RWPE1 (cell line): ENCODE measurements at places on chromosomes 3 and 15.

- no peak for DNase-seq
Measured at GRCh38 chr3:125023833-125024555, 31.8 kb downstream of the HEG1 start.

DNA sequence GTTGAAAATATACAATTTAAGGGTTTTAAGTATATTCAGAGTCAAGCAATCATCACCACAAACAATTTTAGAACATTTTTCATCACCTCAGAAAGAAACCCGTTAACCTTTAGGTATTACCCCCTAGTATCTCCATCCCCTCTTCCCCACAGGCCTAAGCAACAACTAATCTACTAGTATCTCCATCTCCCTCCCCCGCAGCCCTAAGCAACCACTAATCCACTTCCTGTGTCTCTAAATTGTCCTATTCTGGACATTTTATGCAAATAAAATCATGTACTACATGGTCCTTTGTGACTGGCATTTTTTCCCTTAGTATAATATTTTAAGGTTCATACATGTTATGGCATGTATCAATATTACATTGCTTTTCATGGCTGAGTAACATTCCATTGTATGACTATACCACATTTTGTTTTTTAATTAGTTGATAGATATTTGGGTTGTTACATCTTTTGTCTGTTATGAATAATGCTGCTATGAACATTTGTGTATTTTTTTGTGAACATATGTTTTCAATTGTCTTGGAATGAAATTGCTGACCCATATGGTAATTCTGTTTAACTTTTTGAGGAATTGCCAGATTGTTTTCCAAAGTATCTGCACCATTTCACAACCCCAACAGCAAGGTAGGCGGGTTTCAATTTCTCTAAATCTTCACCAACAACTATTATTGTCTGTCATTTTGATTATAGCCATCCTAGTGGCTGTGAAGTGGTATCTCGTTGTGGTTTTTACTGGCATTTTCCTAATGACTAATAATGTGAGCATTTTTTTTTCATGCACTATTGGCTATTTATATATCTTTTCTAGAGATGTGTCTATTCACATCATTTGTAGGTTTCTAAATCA is 215.6 kb upstream of the CD96 start:
- no peak for DNase-seq

GRCh38 chr15:59711451-59712243 is 22.5 kb upstream of the BNIP2 start:
- DNase-seq = no peak

GRCh38 chr15:51363383-51363782 is 21.9 kb downstream of the GLDN start:
- no peak for DNase-seq

DNA sequence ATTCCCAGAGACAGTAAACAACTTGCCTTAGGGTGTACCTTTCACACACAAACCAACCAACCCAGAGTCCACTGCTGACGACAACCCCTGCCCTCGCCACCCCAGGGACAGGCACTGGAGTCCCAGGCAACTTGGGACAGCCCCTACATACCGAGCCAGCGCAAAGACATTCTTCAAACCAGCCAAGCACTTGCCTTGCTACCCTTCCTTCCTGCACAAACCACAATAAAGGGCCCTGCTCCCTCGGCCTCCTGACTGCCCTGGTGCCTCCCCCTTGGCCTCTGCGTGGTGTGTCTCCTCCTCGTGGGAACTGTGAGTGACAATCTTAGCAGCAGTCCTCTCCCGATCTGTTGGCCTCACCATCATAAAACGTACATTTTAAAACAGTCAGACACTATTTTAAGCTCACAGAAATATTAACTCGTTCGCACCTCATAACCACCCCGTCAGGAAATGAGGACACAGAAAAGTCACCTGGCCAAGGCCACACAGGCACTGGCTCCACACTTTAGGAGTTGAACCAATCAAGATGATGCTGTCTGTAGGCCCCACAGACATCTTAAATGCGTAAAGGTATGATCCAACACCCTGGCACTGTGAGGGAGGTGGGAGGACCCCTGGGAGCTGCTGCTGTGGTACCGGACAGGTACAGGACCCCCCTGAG is 113.8 kb downstream of the ADCY5 start:
- DNase-seq = no peak

- no peak for DNase-seq
Measured at GRCh38 chr15:38961456-38961855, 396.8 kb upstream of the RASGRP1 start.

DNA sequence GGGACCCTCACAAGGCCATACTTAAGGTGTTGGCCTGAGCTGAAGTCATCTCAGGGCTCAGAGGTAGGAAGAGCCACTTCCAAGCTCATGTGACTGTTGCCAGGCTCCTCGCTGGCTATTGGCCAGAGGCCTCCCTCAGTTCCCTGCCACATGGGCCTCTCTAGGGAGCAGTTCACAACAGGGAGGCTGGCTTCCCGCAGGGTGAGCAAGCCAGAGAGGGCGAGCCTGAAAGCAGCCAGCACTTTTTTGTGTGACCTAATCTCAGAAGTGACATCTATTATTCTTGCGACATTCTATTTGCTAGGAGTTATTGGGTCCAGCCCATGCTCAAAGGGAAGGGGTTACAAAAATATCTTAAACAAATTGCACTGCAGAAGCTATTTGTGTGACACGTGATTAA is 201.4 kb downstream of the SSR3 start:
- no peak for DNase-seq

- no peak for DNase-seq
Measured at GRCh38 chr3:11084098-11084497, 70.2 kb upstream of the HRH1 start.

DNA sequence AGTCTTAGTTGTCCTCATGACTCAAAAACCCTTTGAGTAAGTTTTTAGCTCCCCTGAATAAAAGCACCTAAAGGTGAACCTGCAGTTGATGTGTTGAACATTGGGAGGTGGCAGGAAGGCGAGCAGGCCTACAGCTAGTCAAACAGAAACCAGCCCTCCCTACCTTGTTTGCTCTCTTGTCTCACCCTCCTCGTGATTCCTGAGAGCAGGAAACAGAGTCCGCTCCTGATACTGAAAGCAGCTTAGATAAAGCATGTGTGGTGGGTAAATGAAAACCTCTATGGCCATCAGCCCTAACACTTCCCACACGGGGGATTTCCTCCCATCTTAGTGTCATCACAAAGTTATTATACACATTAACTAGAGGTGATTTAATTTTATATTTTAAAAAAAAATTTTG is 21.8 kb upstream of the CLDN18 start:
- no peak for DNase-seq

DNA sequence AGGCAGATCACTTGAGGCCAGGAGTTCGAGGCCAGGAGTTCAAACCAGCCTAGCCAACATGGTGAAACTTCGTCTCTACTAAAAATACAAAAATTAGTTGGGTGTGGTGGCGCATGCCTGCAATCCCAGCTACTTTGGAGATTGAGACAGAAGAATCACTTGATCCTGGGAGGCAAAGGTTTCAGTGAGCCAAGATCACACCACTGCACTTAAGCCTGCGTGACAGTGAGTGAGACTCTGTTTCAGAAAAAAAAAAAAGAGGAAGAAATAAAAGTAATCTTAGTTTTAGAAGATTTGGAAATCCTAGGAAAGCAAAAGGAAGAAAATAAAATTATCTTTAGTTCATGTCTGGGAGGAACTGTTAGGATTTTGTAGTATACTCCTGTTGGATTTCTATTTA is 77.2 kb downstream of the IL12A start:
- no peak for DNase-seq

DNA sequence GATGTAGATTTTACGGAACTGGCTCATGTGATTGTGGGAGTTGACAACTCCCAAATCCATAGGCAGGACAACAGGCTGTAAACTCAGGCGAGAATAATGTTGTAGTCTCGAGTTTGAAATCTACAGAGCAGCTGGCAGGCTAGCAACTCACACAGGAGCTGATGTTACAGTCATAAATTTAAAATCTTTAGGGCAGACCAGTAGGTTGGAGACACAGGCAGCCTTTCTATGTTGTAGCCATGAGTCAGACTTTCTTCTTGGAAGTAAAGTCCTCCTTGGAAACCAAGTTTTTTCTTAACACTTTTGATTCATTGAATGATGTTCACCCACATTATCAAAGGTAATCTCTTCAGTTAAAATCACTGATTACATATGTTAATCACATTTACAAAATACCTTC is 89.1 kb upstream of the ALCAM start:
- no peak for DNase-seq

DNA sequence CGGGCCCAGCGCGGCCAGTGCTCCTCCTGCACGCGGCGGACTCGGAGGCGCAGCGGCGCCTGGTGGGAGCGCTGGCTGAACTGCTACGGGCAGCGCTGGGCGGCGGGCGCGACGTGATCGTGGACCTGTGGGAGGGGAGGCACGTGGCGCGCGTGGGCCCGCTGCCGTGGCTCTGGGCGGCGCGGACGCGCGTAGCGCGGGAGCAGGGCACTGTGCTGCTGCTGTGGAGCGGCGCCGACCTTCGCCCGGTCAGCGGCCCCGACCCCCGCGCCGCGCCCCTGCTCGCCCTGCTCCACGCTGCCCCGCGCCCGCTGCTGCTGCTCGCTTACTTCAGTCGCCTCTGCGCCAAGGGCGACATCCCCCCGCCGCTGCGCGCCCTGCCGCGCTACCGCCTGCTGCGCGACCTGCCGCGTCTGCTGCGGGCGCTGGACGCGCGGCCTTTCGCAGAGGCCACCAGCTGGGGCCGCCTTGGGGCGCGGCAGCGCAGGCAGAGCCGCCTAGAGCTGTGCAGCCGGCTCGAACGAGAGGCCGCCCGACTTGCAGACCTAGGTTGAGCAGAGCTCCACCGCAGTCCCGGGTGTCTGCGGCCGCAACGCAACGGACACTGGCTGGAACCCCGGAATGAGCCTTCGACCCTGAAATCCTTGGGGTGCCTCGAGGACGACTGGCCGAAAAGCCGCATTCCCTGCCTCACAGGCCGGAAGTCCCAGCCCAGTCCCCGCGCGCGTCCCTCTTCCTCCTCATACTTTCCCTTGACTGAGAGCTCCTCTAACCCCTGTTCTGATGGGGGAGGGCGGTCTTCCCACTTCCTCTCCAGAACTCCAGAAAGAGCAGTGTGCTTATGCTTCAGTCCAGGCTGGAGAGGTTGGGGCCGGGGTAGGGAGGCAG is 1.4 kb upstream of the IL17RC start:
- no peak for DNase-seq

GRCh38 chr15:80828796-80829195 is 49.6 kb downstream of the CEMIP start:
- no peak for DNase-seq

GRCh38 chr15:75584121-75584520 is 5.0 kb upstream of the PTPN9 start:
- no peak for DNase-seq

DNA sequence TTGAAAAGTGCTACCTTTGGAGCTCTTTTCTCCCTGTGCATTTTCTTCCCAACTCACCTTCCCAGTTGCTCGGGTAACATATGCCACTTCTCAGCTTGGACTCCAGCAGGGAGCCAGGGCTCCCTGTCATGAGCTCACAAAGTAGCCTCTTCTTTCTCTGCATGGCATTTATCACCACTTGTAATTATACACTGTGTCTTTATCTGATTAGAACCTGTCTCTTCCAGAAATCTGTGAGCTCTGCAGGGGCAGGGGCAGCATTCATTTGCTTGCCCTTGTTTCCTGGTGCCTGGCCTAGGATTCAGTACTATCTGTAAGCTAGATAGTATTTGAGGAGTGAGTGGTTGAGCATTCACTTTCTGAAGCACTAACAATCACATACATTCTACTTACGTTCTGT is 100.9 kb downstream of the CLSTN2 start:
- no peak for DNase-seq

- no peak for DNase-seq
Measured at GRCh38 chr3:169131690-169132464, 531.6 kb downstream of the MECOM start.

DNA sequence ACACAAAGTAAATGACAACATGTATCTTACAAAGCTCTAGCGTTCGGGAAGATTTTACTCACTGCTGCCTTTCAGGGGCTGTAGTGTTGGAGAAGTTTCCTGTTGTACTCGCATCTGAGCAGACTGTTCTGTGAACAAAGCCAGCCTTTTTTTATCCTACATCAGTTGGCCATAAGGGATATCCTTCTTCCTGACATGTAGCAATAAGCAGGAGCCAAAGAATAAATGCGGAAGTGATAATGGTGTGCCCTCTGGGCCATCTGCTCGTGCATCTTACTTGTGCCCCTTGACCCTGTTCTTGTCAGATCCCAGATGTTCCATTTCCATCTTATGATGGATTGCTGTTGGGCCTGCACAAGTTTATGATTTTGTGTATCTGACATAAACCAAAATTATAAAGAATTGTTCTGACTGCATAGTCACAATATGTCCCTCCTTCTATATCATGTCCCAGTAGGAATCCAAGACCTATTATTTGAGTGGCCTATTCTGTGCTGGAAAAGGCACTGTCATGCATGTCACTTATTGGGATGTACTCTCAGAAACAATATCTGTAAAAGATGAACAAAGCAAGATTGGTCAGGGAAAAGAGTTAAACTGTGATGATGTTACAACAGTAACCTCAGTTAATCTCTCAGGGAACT is 631.3 kb downstream of the NSUN3 start:
- DNase-seq = no peak

DNA sequence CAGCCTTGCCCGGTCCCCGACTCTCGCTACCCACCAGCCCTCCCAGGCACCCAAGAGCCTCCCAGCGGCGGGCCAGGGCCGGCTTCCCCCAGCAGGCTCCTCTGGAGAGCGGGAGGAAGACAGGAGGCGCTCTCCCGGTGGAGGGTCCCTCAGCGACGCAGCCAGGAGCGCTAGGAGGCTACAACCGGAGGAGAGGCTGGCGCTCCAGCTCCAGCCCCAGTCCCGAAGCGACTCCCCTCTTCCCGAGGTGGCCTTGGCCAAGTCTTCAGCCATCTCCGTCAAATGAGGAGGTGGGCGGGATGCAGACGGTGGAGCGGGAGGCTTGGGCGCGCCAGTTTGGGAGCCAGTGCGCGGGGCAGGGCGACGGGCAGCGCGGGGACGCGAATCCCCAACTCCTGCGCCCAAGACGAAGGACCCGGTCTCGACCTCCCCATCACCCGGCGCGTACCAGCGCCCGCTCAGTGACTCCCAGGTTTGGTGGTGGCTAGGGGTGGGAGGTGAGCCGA is 722 bp downstream of the CHRNA3 start:
- no peak for DNase-seq

GRCh38 chr3:133964547-133964946 is 65.2 kb downstream of the SLCO2A1 start:
- no peak for DNase-seq

DNA sequence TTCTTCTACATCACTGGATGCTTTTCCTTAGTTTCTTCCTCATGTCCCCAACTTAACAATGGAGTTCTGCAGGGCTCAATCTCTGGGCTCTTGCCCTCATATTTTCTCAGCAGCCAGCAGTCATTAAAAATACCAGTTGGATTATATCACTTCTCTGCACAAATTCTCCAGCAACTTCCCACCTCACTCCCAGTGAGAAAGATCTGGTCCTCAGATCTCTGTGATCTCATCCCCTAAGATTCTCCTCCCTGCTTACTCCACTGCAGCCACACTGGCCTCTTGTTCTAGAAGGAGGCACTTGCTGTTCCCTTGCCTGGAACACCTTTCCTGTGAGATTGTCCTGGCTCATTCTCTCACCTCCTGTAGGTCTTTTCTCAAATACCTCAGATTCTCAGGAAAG is 6.1 kb downstream of the ERICH6 start:
- no peak for DNase-seq

GRCh38 chr3:120198305-120198878 is 86.6 kb downstream of the GPR156 start:
- DNase-seq = peak; percentile 61

GRCh38 chr3:188683032-188683521 is 488.7 kb upstream of the TPRG1 start:
- no peak for DNase-seq
